ENCODE measurements at places on chromosomes 4 and X.

DNA sequence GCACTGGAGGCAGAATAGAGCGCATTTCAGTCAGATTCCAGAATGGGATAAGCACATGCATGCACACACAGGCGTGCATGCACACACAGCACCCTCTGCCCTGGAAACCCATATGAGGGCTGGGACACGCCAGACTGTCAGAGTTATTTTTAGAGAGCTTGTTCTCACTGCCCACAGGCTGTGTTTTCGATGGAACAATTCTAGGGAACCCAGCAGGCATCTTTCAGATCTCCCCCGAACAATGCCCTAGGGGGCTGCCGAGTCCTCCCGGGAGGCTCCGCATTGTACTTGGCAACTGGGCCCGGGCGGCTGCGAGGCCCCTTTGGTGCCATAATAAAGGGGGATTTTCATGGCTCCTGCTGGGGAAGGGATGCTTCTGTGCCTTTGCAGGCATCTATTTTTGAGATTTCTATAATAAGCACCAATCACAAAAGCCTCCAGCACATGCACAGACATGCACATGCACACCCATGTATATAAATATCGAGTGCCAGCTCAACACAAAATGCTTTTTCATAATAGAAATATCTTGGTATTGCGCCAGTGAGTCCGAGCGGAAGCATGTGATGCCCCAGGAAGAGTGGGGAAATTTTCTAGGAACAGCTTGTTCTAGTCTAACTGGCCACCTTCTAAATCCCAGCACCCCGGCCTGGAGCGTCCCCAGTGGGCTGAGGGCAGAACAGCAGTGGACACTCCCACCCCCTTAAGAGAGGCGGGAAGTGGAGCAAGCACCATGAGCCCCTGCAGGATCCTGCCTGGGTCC lies 88.5 kb downstream of the PHKA2 start:
- DNase-seq, result peak; percentile 79

- no peak for DNase-seq
Measured at GRCh38 chrX:11532291-11533078, 133.2 kb downstream of the ARHGAP6 start.

DNA sequence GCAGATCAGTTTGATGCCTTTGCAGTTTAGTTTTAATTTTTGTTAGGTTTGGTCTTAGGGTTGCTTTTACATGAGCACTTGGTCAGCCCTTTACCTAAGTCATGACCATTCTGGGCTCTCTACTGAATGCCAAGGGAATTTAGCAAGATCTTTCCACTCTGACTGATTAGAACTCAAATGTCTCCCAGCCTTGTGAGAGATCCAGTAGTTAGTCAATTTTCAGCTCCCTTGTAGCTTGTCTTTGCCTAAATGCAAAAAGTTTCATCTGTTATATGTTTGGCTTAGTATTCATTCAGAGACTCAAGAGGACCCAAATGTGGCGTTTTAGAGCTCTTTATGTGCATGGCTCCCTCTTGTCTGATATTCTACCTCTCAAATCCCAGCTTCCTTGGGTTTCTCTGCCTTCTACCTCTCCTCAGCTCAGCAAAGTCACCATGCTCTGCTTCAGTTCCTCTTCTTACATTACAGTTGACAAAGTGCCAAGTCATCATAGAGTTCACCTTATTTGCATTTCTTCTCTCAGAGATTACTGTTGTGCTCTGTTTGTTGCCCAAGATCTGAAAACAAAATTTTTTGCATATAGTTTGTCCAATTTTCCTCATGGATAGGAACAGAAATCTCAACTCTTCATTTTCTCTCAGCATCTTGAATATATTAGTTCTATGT lies 17.5 kb upstream of the JAKMIP1 start:
- no peak for DNase-seq

DNA sequence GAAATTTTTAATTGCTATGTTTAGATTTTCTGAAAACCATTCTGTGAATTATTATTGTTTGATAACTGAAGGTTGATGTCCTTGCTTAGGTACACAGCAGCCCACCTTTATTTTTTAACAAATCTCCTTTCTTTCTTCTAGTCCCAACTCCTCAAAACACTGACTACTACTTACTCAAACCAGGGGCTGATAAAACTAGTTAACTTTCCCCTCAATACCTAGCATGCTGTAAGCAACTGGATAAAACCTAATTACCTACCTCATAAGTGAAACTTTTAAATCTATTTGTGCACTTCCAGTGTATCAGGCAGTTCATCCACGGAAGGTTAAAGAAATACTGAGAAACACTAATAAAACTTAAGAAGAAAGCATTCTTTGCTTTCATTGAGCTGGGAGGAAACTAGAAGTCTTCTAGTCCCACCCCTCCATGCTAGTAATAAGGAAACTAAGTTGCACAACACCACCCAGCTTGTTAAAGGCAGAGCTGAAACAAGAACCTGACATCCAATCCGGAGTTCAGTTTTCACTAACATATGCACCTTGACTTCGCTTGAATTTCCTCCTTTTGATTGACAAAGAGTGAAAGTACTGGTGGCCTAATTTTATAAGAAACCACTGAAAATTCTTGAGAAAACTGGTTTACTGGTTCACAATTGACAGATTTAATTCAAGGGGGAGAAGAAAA lies 180.2 kb upstream of the TET2 start:
- no peak for DNase-seq

DNA sequence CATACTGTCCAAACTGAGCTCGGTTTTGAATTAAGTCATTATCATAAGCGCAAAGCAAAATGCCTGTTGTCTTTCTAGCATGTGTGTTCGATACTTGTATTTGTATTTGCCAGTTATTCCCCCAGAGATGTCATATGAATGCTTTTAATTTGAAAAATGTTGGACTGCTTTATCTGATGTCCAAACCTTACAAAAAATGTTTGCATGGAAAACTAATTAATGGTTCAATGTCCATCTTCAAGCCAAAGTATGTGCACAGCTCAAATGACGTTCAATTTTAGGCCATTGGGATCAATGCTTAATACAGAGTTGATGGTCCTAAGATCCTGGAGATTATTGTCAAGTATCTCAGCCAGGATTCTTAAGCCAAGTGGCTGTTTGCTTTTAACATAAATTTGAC lies 17.2 kb upstream of the HPGDS start:
- DNase-seq, result no peak

- DNase-seq, result no peak
Measured at GRCh38 chr4:71209161-71209560, 129.7 kb upstream of the SLC4A4 start.

DNA sequence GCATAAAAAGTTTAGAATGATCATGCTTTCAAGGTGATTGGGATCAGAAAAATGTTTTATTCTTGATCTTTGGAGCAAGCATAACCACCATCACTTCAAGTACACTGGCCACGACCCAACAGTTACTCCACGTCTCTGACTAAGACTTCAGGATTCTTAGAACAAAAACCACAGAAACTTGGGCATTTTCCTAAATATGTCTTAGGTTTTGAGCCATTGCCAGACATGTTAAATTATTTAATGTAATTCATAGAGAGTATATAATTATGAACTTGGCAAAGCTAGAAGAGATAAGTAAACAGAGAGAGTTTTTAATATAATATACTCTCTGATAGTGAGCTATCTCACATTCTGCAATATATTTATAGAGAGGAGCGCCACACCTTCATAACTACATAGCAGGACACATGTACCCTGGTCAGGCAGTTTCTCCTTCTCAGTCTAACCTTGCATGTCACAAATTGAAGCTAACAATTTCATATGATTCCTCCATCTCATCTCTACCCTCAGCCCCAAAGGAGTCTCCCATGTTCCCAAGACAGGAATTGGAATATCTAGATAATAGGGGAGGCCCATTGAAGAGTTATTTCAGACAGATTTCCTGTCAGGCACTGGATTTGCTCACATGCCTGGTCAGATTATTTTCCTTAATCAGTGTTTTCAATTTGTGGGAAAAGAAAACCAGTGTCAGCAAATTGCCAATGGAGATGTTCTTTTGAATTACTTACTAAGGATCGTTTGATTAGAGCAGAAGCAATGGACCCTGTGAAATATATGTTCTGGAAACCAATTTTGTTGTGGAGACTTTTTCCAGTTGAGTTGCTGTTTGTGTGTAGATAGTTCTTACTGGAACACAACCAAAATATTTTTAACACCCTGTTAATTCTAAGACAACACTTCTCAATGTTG lies 61.7 kb upstream of the GUCY1A1 start:
- DNase-seq, result no peak

DNA sequence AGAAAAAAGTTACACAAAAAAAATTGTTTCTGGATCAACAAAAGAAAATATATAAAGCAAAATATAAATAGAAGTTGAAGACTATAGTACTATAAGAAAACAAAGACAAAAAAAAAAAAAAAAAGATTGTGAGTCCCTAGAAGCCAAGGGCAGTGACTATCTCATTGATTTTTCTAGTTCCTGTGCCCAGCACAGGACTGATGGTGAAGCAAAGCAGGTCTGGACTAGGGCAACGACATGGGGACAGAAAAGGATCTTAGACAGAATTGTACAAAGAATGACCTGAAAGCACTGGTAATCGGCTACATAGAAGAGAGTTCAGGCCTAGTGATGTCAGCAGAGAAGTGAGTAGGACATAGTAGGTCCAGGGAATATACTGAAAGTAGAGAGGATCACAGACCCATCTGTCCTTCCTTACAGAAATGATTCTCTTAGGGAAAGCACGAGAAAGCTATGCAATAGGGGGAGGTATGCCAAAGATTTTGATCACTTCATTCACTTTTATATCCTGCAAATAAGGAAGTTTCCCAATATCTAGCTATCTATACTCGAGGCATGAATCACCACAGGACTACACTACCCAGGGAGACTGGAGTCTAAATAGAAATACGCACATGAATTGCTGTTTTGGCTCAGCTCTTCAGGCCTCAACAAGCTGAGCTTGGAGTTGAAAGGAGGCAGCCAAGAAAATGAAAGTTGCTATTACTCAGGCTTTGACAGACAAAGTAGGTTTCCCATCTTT lies 230.9 kb upstream of the GPC4 start:
- no peak for DNase-seq

- no peak for DNase-seq
Measured at GRCh38 chr4:66331761-66332160, 661.5 kb upstream of the EPHA5 start.

DNA sequence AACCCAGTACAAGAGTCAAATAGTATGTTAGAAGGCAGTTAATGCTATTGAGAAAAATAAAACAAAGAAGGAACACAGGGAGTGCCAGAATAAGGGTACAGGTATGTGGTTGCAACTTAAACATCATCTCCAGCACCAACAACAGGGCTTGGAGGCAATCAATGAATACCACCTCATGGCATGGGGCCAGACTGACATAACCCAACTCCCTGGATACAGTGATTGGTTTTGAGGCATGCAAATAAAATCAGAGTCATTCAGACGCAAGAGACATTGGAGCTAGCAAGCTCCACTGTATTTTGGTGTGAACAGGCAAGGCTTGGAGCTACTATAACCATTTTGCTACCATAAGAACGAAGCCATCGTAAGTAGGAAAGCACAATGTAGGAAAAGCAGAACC lies 56.7 kb downstream of the PPP3CA start:
- no peak for DNase-seq

DNA sequence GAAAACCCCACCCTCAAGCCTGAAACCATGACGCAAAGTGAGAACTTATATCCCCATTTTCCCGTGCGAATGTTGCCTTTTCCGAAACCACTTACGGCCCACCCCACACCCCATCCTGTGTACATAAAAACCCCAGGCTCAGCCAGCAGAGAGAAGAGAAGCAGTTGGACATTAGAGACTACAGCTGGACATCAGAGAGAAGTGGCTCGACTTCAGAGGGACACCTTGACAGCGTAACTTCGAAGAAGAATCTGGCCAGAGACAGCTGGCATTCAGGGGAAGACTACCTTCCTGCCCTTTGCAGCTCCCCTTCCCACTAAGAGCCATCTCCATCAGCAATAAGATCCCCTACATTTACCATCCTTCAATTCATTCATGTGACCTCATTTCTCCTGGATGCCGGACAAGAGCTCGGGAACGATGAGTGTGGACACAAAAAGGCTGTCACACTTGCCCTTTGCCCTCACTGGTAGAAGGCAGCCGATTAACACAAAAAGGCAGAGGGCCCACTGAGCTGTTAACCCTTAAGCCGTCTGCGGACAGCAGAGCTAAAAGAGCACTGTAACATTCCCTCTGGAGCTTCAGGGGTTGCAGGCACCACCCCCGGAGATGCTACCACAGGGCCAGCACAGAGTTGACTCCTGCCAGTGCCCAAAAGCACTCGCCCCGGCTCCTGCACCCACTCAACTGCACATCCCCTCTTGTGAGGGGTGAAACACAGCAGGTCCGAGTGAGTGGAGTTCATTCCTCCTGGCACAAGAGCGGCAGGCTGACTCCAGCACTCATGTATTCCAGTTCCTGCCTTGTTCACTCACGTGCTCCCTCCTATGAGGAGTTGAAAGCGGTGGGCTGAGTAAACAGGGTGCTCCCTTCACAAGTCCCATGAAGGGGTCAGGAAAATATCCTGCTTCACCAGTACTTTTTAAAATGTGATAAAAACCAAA lies 7.5 kb downstream of the CHM start:
- no peak for DNase-seq

DNA sequence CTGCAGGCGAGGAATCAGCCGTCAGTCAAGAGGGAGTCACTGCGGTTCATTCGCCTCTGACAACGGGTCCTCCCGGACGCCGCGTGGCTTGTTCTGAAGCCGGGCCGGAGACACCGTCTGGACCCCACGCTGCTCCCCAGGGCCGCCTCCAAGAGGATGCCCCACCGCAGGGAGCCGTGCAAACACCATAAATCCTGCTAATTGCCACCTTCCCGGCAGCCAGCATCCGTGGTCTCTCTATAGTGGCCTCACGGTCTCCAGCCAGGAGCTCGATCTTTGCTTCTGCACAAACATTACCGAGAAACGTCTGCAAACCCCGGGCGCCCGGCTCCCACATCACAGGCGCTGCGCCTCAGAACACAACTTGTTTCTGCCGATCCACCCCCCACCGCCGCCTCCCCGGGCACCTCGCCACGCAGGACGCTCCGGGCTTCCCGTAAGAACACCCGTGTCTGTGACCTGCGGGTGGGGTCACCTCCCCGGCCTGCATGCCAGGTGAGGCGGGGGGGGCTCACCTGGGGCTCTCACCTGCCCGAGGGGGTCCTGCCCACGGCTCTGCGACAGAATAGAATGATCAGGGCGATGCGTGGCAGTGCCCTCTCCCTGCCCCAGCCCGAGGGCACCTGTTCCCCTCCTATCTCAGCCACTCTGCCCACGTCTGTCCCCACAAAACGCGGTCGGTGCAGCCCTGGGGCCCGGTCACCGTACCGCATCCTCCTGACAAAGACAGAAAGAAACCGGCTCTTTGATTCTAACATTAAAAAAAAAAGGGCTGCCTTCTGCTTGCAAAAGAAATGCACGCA lies 32.4 kb upstream of the PPP2R3B start:
- DNase-seq, result no peak

- DNase-seq, result peak; percentile 77
Measured at GRCh38 chrX:72126048-72126415, 5.7 kb downstream of the RTL5 start.

DNA sequence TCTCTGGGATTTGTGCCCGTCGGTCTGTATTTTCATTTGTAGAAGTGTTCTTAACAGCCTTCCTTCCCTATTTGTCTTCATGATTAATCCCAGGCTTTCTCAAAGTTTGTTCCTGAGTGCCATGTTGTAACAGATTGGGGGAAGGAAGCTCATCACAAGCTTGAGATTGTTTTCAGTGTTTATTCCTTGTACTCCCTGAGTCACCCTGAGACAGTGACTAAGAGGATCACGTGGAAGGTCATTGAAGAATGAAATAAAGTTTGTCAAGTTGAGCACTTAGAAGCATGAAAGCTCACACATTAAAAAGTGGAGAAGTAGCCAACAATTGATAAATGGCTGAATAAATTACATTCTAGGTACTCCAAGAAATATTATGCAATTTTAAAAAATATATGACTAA lies 153.5 kb upstream of the FAM241A start:
- DNase-seq, result peak; percentile 18

GRCh38 chrX:34147345-34147744 lies 15.2 kb upstream of the FAM47A start:
- no peak for DNase-seq

Measured in WERI-Rb-1 (cell line).